ENCODE measurements at places on chromosomes 11 and 22.

DNA sequence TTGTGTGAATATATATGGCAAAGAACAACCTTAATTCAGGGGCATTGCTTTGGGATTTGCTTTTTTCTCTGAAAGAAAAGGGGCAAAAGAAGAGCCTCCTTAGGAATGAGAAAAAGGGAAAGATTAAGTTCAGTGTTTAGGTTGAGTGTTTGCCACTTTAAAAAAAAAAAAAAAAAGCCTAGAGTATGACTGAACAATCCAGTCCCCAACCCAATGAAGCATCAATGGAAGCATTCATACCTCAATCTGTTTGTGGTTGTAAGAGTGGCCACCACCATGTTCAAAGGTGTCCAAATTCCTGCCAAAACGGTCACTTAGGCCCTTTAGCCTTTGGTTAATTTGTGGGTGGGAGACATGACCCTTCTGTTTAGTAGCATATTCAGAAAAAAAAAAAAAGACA, 260.6 kb downstream of the SOX6 start:
- no peak for DNase-seq

GRCh38 chr11:69449320-69450063, 32.0 kb upstream of the LINC01488 start:
- DNase-seq: peak; percentile 91

GRCh38 chr11:68594123-68594522, 90.2 kb upstream of the GAL start:
- DNase-seq: no peak

DNA sequence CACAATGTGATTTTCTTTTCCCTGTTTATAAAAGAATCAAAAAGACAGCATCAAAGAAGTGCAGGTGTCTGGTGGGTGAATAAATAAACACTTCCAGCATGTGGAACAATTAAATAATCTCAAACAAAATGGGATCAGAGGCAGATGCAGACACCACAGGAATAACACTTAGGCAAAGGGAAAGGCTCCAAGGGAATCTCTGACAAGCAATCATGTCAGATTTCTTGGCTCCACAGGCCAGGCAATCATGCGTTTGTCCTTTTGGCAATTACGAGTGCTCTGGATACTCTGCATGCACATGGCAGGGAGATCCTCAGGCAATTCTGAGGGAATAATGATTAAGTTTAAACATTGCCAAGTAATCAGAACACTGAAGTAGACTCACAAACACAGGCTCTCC, 403.5 kb upstream of the LUZP2 start:
- DNase-seq: no peak

DNA sequence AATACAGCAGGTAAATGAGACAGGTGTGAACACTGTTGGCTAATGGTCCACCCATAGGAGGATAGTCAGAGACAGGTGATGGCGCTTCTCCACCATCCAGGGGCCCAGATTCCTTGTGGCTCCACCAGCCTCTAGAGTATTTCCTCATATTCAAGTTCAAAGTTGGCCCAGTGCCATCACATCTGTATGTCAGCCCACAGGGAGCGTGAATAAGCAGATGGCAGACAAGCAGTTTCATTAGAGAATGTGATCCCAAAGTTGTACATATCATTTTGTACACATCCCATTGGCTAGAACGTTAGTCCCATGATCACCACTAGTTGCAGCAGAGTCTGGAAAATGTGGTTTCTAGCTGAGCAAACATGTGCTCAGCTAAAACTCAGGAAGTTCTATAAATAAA, 11.0 kb upstream of the CWF19L2 start:
- peak; percentile 75 for DNase-seq

DNA sequence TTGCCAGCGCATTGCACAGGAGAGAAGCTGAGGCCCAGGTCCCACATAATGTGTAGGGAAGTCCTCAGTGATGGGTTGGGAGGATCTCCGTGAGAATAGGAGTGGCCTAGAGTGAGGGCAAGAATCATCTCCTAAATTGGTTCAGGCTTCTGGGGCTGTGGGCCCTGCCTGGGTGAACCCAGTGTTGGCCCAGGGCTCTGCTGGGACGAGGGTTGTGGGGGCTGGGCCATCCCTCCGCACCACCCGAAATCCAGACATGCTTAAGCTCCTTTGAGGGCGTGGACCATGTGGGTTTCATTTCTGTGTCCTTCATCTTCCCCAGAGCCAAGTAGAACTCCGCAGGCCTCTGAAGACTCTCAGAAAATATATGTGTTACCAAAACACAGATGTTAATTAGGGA, 3.7 kb downstream of the MICALL1 start:
- peak; percentile 74 for DNase-seq

GRCh38 chr11:3775736-3776406, 21.5 kb downstream of the NUP98 start:
- DNase-seq: peak; percentile 13

GRCh38 chr11:100328626-100329340, 358.3 kb upstream of the ARHGAP42 start:
- no peak for DNase-seq

DNA sequence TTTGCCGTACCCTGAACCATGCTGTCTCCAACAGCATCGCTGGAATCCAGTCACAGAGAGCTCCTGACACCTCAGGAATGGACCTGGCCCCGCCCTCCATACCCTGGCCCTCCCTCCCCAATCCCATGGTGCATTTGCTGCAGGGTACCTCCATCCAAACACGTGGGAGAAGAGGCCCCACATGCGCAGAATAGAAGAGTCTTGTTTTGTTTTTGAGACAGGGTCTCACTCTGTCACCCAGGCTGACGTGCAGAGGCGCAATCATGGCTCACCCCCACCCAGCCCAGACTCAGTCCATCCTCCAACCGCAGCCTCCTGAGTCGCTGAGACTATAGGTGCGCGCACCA, 2.3 kb upstream of the PNPLA2 start:
- DNase-seq: peak; percentile 33

DNA sequence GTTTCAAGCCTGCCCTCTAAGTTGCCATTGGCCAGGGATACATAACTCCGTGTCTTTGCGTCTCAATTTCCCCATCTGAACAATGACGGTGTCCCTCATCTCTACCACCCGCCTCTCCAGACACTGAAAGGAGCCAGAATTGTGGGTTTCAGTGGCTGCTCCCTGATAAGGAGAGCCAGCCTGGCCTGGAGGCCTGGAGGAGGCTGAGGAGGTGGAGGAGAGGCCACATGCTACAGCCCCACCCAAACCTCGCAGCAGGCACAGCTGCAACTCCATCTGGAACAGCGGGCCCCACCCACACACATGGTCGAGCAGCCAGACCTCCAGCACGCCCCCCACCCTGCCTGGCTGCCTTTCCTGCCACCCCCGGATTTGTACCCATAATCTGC, 34.4 kb upstream of the CD82 start:
- no peak for DNase-seq

DNA sequence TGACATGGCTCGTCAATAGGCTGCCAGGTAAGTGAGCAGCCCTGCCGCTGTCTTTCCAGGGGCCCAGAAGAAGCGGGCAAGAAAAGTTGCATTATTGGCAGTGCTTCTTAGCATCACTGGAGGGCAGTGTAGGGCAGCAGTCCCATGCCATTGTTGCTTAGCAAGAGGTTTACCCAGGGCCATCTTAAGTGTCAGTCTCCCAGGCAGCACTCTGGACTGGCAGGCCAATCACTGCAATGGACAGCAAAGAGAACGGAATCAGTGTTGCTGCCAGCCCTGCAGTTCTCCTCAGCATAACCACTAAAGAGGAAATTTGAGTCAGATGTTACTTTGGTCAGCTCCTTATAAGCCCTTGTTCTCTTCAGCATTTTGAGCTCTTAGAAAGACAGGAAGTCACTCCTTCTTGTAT, 13.4 kb upstream of the GRK2 start:
- DNase-seq: peak; percentile 35

GRCh38 chr11:116661056-116661455, 111.7 kb downstream of the BUD13 start:
- DNase-seq: no peak

DNA sequence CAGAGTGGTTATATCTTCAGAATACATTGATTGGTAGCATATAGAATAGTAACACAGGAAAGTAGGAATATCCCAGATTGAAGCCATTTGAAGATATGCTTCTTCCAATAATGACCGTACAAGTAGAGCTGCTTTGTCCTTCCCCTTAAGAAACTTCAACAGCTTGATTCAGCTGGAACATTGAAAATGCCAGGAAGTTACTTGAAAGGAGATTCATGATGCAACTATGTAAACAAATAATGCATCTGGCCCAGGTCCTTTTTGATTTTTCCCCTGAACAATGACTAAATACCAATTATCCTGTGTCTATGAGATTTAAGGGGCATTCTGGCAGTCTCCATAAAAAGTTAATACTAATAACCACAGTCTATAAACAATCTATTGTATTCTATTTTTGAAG, 3.0 kb downstream of the DKK3 start:
- peak; percentile 82 for DNase-seq

DNA sequence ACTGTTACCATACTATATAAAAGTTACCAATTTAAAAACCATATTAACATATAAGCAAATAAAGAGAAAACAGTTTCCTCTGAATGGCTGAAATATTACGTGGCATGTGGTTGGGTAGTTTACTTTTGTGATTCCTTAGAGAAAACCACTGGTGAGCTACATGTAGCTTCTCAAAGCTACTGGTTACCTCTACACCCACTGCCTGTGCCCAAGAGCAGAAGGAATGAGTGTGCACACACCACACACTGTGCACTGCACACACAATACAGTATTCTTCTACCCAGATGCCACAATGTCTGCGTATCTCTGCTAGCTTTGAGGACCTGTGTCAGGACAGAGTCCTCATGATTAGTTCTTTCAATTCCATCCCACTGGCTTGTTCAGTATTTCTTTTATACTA, 25.5 kb upstream of the YPEL1 start:
- peak; percentile 29 for DNase-seq

- DNase-seq: no peak
These were observed 266.7 kb downstream of the TMEM135 start for GRCh38 chr11:87304412-87304811.

DNA sequence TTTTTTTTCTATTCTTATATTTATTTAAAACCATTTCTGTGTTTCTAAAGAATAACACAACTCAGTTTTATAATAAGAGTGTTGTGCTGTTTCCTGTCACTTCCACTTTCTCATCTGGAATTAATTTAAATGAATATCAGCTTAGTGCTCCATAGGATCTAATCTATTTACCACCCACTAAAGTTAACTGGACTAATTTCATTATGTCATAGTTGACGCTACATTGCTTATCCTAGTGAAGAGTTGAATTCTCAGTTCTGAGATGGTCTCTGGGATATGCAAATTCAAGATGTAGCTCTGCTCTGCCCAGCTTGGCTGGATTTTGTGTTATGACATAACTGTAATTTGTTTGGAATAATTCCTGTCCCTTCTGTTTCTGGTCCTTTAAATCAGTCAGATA, 380.1 kb downstream of the METTL15 start:
- DNase-seq: no peak

DNA sequence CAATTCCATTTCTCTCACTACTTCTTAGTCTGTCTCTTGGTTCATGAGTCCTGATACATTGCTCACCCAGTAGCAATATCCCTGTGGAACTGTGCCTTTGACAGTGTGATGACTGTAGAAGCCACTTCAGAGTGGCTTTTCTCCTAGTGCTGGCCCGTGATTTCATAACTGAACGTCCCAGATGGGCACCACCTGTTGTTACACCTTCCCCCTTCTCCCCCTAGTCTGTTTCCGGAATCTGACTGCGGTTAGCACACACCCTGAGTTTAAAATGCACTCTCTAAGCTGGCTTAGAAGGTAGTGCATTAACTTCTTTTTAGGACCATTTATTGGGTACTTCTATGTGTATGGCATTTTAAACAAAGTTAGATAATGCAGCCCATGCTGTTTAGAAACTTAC, 83.0 kb downstream of the ALX4 start:
- DNase-seq: no peak

DNA sequence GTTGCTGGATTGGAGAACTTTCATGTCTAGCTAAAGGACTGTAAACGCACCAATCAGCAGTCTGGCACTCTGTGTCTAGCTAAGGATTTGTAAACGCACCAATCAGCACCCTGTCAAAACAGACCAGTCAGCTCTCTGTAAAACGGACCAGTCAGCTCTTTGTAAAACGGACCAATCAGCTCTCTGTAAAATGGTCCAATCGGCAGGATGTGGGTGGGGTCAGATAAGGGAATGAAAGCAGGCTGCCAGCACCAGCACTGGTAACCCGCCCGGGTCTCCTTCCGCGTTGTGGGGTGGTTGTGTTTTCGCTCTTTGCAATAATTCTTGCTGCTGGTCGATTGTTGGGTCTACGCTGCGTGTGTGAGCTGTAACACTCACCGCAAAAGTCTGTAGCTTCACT, 11.3 kb downstream of the MYO18B start:
- no peak for DNase-seq

GRCh38 chr22:46625113-46625842, 5.1 kb downstream of the GRAMD4 start:
- DNase-seq: no peak

- DNase-seq: peak; percentile 46
These were observed 26.4 kb upstream of the UCP3 start for GRCh38 chr11:74035264-74035663.

DNA sequence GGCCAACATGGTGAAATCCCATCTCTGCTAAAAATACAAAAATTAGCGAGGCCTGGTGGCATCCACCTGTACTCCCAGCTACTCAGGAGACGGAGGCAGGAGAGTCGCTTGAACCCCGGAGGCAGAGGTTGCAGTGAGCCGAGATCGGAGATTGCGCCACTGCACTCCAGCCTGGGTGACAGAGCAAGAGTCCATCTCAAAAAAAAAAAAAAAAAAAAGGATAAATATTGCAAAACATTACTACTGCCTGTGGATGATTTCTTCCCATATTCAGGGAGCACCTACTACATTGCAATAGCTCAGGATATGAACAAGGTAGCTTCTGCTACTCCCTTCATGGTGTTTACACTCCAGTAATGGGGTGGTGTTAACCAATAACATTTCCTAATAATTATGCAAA, 980.6 kb downstream of the NTM start:
- no peak for DNase-seq

DNA sequence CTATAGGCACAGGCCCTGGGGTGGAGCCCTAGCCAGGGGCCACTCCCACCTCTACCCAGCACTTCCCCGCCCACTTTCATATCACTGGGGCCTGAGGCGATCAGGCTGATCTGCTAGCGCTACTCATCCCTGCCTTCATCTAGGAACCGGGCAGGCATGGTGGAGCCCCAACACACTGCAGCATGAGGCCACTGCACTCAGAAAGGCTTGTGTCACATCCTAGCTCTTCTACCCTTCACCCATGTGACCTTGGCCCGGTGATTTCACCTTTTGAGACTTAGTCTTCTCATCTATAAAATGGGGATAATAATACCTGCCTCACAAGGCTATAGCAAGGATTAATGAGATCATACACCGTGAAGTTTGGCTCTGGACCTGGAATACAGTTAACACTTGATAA, 18.1 kb upstream of the GDPD5 start:
- DNase-seq: no peak

- DNase-seq: peak; percentile 76
These were observed 221.9 kb downstream of the FAM76B start for GRCh38 chr11:95567685-95568084.

GRCh38 chr11:34268906-34269430, 88.8 kb downstream of the ABTB2 start:
- DNase-seq: no peak
